ENCODE measurements at places on chromosomes 5 and 9.

DNA sequence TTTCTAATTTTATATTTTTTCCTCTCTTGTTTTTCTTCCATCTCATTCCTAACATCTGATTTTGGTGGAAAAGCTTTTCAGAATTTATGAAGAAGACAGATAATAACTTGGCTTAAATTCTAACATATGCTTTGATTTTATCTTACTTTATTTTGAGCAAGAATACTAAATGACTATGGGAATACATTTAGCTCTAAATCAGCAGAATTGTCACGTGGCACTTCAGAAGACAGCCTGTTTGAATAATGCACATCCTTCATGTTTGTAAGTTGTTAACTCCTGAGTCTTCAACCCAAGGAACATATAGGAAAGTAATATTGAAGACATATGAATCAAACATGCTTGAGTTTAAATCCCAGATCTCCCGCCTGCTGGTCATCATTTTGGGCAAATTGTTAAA lies 90.3 kb downstream of the NTRK2 start:
- no peak for DNase-seq

DNA sequence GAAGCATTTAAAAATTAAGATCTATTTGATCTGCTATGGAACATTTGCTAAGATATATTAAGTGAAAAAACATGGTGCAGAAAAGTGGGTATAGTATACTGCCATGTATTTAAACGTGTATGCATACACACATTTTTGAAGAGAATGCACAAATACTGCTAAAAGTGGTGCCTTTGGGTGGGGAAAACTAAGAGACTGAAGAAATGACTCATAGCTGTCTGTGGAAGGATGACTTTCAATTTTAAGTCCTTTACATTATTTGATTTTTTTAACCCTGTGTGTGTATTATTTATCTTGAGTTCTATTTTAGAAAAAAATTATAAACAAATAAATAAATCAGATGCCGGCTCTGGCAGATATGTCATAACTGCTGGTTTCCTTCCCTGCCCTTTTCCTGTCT lies 120.7 kb upstream of the SLIT3 start:
- DNase-seq: no peak

DNA sequence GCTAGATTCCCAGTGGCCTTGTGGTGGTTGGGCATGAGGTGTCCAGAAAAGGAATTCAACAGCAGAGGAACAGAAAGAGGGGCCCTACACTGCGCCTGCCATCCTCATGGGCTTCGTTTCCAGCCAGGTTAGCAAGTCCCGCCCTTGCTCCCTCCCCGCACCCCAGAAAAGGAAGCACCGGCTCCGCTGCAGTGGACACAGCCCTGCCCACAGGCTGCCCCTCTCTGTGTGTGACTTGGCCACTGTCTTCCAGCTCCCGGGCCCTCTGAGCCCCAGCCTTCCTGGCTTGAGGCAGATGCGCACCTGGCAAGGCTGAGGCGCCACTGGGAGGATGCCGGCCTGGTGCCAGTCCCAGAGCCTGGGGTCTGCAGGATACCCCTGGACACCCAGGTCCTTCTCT lies 305.0 kb upstream of the IRX4 start:
- no peak for DNase-seq

DNA sequence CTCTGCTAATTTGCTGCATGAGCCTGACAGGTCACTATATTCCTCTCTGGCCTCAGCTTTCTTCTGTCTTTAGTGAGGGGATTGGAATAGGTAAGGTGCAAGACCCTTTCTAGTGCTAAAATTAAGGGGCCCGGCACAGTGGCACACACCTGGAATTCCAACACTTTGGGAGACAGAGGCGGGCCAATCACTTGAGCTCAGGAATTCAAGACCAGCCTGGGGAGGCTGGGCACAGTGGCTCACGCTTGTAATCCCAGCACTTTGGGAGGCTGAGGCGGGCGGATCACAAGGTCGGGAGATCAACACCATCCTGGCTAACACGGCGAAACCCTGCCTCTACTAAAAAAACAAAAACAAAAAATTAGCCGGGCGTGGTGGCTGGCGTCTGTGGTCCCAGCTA lies 37.2 kb downstream of the EGR1 start:
- DNase-seq: no peak

DNA sequence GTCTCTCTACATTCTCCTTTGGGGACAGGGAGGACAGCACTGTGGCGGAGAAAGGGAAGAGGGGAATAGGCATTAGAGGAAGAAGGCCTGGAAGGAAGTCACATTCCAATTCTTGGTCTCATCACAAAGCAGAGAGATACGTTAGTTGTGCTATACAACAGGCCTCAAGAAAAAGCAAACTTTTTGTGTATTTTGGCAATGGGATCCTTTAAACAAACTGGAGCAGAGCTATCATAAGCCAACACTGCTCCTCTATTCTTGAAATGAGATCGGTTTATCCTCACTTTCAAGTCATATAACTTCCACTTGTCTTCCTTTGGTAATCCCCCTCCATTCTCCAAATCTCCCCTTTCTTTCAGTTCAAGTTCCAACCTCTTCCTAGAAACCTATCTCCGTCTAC lies 6.5 kb downstream of the DENND1A start:
- DNase-seq: no peak

DNA sequence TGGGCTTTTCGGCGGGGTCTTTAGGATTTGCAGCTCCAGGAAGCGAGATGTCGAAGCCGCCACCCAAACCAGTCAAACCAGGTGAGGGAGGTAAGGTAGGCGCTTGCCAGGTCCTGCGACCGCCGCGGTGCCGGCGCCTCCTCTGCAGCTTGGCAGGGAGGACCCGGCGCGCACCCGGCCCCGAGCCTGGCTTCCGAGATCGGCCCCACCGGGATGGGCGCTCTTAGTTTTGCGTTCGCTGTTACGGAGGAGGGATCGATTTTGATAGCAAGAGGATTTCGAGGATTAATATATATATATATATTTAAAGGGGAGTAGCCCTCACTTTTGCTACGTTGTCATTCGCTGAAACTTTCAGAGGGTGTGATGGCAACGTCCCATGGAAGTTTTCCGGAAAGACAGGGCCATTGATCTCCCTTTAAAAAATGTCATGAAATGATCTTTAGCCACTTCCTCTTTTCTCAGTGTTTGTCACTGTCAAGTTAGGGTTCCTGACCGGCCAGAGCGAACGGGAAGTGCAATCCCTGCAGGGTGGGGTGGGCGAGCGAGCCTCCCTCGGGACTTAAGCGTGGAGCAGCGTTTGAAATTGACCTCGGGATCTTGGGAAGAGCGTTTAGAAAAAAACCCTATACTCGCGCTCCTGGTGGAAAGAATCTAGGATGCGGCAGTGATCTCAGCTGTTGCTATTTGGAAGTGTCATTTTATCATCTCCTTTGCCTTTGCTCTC lies 495 bp downstream of the OSTF1 start:
- DNase-seq: no peak

- no peak for DNase-seq
These were observed 241.8 kb downstream of the GAS1 start for GRCh38 chr9:86705490-86705889.

GRCh38 chr5:17277907-17278306 lies 60.5 kb downstream of the BASP1 start:
- no peak for DNase-seq

DNA sequence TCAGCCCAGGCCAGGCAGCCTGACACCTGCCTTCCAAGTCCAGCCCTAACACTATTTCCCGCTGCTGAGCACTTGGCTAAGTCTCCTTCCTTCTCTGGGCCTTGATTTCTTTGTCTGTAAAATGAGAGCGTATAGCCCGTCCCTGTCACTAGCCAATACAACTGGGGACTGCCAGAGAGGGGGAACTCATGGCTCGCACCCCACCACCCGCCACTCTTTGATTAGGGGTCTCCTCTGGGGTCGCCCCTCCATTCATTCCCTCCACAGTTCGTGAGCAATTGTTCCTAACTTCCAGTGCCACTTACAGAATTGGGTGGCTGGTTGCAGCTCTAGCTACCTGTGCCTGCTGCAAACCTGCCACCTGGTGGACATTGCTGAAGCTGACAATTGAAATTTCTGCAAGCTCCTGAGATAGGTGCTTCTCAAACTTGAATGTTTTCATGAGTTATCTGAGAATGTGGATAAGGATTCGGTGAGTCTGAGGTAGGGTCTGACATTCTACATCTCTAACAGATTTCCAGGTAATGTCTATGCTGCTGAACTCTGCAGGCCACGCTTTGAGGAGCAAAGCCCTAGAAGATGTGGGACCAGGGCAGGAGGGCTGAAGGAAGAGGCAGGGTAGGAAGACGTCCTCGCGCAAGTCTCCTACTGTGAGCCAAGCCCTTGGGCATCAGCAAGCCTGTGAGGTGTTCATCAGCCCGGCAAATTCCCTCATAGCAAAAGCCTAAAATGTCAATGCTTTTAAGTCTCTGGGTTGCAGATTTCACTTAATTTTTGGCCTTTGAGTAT lies 13.3 kb upstream of the RECK start:
- DNase-seq: no peak

- DNase-seq: peak; percentile 45
These were observed 82.6 kb downstream of the AOPEP start for GRCh38 chr9:94808926-94809700.

- no peak for DNase-seq
These were observed 20.3 kb upstream of the PCSK1 start for GRCh38 chr5:96453394-96453793.

GRCh38 chr5:57817001-57817453 lies 334.4 kb upstream of the ACTBL2 start:
- no peak for DNase-seq

DNA sequence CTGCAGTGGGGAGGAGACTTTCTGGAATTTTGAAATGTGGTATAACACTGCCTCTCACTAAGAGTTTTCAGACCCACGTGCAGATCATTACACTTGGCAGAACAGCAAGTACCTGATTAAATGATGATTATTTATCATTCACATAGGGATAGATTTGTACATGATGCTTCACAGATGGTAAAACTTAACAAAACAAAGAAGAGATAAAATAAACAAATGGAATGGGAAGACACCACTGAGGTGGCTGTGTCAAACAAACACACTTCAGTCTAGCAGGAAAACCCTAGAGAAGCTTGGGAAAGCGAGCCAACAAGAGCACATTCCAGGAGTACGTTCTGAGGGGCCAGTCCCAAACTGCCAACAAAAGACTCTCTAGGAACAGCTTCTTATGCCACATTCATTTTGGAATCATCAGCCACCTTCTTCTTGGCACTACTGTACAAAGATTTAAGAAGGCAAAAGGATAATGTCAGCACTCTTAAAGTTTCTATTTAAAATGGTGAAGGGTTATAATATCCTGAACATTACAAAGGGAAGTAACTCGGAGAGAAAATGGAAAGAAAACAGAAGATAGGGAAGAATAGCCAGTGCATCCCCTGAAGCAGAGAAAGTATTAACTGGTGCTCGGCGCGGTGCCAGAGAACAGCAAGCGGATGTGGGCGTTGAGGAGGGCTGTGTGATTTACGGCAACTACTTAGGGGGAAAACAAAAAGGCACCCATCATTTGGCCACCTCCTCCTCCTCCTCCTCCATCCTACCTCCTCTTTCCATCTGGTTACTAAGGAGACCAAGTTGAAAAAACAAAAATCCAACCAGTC lies 1.6 kb downstream of the MED27 start:
- DNase-seq: no peak

DNA sequence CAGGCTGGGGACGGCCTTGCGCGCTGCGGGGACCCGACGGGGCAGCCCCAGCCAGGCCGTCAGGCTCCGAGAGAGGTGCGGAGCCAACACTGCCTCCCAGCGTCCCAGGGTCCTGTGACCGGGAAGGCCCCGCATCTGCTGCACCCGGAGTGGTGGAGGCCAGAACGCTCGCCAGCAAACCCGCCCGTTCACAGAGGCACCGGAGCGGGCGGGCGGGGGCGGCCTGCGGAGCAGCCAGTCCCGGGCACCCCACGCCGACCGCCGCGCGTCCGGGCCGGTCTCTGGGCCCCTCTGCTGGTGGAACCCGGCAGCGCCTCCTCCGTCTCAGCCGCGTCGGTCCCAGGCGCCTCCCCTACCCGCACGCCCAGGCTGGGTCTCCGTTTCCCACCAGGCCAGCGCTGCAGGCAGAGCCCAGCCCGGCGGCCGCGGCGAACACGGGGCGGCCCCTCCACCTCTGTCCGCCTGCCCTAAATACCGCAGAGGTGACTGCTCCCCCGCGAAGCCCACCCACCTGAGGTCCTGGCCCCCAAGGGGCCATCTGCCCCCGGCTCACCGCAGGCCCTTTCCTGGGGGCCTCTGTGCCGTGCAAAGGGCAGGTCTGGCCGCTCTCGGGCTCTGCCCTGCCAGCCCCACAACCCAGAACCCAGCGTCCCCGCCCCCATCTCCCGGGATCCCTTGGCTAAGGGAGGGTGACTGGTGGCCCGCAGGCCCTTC lies 15.9 kb downstream of the EXD3 start:
- DNase-seq: no peak

- DNase-seq: no peak
These were observed 188.9 kb downstream of the NSG2 start for GRCh38 chr5:174234388-174234787.

DNA sequence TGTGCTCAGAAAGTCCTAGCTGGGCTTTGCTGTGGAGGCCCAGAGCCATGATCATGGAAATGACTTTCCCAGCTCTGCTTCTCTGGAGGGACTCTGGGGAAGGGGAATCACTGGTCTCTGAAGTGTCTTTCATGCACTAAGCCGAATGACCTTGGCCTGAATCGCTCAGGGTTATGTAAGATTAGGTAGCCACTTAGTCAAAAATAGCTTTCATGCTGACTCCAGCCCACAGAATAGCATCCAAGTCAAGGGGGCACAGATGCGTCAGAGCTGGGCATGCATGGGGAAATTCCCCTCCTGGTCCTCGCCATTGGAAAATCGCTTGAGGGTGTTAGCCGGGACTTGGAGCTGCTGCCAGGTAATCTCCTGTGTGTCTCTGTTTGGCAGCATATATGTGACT lies 36.1 kb upstream of the PPARGC1B start:
- no peak for DNase-seq

DNA sequence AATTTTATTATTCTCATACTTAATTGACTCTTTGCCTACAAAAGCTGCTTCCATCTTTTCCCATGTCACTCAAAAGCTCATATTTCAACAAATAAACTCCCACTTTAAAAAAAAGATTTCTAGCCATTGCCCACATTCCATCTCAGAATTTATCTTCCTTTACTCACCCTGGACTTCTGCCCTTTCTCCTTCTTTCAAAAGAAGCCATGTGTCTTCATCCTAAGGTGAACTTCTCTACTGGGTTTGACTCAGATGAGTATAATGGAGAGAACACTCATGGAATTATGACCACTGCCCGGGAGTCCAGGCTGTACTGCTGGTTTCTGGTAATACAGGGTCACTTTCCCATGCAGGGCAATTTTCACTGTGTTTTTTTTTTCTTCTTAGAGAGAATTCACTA lies 548.5 kb upstream of the ZNF462 start:
- DNase-seq: no peak

Data from epithelial cell of proximal tubule (primary cell).